ENCODE measurements at places on chromosomes 1 and 21.

DNA sequence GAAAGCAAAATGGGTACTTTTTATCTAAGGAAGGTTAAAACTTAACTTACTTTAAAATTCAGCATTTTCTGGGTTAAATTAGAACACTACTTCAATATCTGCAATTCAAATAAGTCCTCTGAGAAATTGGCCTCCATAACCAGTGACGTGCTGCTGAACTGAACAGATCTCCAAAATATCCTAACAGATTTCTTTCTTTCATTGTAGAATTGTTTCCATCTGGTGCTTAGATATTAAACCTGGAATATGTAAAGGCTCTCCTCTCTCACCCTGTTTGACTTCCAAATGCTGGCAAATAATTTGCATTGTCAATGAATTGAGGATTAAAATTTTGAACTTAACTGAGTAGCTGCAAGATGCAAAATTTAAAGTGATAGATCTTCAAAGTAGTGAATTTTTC lies 316.9 kb upstream of the CXADR start:
- DNase-seq = no peak

GRCh38 chr21:32403201-32403777 lies 9.2 kb upstream of the EVA1C start:
- no peak for DNase-seq

DNA sequence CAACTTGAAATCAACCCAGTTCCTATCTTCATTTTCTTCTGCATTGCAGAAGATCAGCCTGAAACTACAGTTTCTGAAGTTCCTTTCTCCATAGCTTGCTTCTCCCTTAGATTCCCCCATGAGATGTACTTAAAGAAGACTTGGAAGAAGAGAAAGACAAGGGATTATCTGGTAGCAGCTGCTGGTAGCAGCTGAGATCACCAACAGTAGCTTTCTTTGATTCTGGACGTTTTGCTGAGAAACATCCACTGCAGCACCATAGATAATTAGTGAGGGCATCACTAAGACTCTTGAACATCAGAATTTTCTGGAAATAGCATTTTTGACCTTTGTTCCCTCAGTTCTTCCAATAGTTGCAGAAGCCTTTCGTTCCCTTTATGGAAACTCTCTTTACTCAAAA lies 465 bp upstream of the CFHR3 start:
- no peak for DNase-seq

DNA sequence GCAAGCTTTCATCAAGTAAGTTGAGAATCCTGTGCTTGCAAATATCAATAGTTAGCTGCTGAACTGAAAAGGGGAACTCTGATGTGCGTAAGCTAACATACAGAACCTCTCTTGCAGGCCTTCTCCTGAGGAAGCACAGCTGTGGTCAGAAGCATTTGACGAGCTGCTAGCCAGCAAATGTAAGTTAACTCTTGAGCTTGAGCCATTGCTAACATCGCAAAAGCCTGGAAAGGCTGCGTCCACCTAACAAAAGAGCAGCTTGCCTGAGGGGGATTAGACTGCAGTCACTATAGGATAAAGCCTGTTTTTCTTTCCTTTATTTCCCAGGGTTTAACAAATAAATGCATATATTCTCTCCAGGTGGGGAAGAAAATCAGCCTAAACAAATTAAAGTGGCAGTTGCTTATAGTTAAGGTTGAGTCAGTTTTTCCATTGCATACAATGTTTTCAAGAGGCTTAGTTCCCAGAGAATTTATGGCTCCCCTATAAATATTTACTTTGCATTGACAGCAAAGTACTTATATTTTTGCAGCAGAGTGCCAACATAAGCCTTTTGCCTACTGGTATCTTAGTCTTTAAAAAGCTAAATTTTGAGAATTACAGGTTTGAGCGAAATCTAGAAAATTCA lies 1.5 kb downstream of the RGS2 start:
- no peak for DNase-seq

GRCh38 chr21:44305691-44306090 lies 5.8 kb downstream of the PFKL start:
- no peak for DNase-seq

DNA sequence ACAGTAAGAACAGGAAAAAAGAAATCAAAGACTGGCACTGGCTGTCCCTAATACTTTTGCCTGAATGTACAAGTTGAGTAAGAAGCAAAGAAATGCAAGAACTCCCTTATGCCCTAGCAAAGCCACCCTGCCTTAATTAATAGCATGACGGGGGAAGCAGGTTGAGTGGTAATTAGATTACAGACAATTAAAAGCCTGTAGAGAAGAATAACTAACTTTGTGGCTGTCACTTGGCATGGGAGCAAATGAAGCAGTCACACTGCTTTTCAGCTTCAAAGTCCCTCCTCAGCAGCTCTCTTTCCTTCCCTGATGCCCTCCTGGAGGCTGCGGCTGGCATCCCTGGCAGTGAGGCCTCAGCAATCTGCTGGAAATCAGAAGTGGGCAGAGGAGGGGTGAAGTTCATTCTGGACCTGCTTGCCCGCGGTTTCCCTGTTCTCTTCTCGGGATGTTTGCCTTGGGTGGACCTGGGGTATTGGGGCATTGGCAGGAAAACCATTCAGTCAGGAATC lies 3.4 kb downstream of the OPTC start:
- DNase-seq = no peak

GRCh38 chr1:15928971-15929965 lies 46.6 kb downstream of the ZBTB17 start:
- no peak for DNase-seq

DNA sequence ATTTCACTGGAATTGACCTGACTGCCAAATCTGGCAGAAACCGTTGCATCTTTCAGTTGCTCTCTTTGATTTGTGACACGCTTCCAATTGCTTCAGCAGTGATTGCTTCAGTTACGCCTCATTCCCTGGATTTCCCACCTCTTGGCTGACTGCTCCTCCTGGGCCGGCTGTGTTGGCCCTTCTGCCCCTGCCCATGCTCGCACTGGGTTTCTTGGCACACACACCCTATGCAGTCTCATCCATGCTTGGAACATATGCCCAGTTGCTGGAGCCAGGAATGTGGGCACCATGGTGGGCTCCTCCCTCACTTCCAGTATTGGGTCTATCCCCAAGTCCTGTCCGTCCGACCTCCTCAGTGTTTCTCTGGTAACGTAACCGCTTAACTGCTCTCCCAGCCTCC lies 2.2 kb upstream of the ZBTB21 start:
- no peak for DNase-seq

DNA sequence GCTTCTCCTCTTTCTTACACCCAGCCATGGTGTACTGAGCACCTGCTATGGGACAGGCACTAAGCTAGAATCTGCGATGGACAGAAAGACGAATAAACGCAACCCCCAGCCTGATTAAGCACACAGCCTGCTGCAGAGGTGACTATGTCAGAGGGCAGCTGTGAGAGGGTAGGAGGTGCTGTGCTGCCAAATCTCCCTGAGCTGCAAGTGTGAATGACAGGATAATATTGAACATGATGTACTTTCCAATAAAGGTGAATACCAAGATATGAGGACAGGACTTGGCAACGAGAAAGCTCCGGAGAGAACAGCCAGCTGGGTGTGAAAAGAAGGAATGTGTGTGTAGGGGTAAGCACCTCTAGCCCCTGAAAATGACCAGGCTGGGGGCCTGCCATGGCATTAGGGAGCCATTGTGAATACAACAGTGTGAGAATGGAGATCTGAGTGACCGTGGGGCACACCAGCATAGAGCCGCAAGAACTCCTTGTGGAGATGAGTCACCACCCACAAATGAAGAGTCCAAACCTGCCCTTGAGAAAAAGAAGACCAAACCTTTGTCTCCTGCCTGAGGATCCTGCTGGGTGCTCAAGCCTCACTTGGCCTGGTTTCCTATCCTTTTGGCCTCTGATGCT lies 83.0 kb upstream of the ATF3 start:
- DNase-seq = no peak

GRCh38 chr1:236692742-236693141 lies 6.4 kb downstream of the ACTN2 start:
- DNase-seq = no peak

DNA sequence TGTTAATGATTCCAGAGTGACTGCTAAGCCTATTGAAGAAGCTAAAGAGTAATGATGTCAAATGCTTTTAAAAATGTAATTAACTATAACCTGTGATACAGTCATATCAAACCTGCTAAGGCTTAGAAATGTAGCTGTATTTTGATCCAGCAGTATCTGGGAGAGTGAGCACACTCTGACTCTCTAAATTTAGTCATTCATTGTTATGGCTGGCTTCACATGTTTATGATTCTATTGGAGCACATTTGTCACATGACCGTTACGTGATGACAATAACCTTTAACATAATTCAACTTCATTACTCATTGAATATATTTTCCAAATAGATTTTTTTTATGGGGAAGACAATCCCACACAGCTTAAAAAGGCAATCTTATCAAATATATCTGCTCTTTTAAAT lies 587.1 kb downstream of the LMO4 start:
- DNase-seq = no peak

DNA sequence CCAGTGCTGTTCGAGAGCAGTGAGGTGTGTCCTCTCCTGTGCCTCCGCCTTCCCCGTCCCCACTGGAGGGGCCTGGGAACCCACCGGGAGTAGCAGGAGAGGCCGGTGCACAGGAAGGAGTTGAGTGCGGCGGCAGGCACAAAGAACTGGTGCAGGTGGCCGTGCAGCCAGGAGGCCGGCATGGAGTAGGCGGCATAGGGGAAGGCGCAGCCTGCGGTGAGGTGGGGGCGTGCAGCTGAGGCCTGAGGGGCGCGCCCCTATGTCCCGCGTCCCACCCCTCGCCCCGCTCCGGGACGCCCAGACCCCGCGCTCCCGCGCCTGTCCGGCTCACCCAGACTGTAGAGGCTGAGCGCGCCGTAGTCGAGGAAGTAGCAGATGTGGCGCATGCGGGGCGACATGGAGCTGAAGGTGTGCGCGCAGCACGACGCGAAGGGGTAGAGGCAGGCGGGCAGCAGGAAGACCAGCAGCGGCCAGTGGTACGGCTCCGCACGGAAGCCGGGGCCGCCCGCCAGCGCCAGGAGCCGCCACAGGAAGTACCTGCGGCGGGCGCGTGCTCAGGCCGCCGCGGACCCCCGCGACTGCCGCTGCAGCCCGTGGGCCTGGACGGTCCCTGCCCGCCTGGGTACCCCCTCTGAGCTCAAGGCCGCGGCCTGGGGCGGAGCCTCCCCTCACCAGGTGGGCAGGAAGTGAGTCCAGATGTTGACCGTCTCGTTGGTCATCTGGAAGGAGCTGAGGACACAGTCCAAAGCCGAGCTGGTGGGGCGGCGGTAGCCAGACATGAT lies 2.2 kb downstream of the PAQR6 start:
- no peak for DNase-seq

- no peak for DNase-seq
These were observed 2084.5 kb downstream of the MRPL39 start for GRCh38 chr21:23522751-23523150.

GRCh38 chr1:54816951-54817350 lies 15.8 kb upstream of the TTC22 start:
- DNase-seq = no peak

DNA sequence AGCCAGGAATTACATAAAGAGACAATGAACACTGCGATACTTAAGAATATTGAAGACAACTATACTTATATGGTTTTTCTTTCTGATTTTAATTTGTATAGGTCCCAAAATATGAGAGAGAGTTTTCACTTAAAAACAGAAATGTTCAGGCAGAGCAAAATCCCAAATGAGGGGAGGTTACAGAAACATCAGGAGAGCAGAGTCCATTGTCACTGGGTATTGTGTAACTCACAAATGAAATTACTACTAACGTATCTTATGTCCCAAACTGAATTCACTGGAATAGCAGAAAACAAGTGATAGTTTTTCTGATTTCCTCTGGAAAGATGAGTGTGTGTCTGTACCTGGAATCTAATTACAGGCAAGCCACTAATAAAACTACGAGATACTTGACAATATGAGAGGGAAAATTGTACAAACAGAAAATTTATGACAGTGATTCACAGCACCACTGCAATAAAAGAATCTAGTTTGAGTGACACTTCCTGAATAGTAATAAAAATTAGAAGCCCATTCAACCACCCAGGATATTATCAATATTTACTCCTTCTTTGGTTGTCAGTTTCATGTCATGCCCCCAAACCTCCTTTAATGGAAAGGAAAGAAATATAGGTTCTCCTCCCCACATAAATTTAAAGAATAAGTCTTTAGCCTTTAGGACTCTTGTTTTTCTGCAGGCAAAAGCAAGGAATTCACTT lies 522.6 kb downstream of the ADGRL2 start:
- DNase-seq = no peak

- DNase-seq = no peak
These were observed 55.1 kb downstream of the COL18A1 start for GRCh38 chr21:45460011-45460565.

DNA sequence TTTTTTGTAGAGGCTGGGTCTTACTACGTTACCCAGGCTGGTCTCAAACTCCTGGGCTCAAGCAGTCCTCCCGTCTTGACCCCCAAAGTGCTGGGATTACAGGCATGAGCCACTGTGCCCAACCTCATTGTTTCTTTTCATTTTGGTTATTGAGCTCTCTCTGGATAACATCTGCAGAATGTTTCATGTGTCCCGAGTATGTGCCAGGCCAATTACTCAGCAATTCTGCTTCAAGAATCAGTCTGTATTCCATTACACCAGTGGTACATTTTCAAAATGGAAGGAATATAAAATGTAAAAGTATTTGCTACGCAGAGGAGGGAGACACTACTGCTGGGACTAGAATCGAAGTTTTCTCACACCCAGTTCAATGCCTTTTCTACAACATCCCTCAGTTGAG lies 1.7 kb upstream of the ELOA start:
- DNase-seq = no peak

DNA sequence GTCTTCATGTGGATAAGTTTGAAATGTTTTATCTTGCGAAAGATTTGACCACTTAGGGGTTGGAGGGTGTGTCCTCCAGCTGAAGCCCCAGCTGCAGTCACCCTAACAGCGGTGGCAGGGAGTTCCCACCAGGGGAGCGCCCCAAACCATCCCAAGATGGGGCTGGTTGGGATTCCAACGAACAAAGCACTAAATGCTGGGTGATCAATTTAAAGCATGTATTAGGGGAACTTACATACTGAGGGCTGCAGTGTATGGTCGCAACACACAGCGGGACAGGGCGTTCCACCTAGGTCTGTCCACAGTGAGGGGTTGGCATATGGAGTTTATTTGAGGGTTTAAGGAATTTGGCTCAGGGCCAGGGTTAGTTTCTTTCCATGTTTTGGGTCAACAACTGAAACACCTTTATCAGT lies 26.3 kb downstream of the SLC37A1 start:
- DNase-seq = no peak

- DNase-seq = no peak
These were observed 324.7 kb upstream of the USP24 start for GRCh38 chr1:55539652-55540512.

- DNase-seq = no peak
These were observed 68.9 kb downstream of the CDC7 start for GRCh38 chr1:91569411-91570119.
